ENCODE measurements at places on chromosomes 16 and 17.

GRCh38 chr17:78000341-78000740, 41.8 kb downstream of the TNRC6C start:
- no peak for DNase-seq

DNA sequence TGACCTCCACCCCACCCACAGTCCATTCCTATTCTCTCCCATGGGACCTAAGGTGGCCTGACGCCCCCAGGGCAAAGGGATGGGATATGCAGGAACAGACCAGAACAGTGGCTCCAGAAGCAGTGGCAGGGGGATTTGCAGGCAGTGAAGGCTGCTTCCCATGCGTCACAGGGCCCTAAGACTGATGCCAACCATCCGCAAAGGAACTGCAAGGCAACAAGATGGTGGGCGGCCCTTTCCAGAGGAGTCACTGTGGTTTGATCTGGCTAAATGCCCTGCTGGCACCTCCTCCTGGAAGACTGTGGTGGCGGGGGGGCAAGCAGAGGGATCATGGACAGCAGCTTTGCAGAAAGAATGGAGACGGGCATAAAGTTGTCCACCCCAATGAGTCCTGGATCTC, 4.4 kb upstream of the SLC39A11 start:
- DNase-seq, result no peak

- no peak for DNase-seq
Observed at GRCh38 chr17:10871914-10872313, 34.0 kb upstream of the PIRT start.

- DNase-seq, result no peak
Observed at GRCh38 chr16:86939609-86940008, 361.3 kb downstream of the FOXL1 start.

DNA sequence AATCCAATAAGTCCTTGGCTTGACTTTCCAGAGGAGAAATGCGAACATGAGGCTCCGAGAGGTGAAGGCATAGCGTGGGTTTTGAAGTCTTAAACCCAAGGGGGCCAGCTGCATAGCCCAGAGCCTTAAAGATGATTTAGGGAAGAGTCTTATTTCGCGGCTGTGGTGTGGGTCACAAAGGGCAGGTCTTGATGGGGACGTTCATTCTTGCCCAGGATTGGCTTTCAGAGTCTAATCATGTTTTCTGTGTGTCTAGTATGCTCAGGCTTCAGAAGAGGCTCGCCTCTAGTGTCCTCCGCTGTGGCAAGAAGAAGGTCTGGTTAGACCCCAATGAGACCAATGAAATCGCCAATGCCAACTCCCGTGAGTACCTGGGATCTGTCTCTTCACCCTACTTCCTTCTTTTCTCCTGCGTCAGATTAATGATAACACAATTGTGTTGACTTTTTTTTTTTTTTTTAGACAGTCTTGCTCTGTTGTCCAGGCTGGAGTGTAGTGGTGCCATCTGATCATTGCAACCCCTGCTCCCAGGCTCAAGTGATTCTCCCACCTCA, 951 bp downstream of the RPL19 start:
- no peak for DNase-seq

DNA sequence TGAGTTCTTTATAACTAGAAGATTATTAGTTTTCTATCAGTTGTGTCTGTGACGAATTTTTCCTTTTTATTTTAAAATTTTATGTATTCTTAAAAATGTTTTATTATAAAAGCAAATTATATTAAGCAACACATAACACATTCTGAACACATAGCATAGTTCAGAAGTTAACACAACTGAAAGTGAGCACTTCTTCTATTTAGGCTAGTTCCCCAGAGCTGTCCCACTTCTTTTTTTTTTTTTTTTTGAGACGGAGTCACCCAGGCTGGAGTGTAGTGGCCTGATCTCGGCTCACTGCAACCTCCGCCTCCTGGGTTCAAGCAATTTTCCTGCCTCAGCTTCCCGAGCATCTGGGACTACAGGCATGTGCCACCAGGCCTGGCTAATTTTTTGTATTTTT, 37.7 kb upstream of the ALDH3A2 start:
- no peak for DNase-seq

DNA sequence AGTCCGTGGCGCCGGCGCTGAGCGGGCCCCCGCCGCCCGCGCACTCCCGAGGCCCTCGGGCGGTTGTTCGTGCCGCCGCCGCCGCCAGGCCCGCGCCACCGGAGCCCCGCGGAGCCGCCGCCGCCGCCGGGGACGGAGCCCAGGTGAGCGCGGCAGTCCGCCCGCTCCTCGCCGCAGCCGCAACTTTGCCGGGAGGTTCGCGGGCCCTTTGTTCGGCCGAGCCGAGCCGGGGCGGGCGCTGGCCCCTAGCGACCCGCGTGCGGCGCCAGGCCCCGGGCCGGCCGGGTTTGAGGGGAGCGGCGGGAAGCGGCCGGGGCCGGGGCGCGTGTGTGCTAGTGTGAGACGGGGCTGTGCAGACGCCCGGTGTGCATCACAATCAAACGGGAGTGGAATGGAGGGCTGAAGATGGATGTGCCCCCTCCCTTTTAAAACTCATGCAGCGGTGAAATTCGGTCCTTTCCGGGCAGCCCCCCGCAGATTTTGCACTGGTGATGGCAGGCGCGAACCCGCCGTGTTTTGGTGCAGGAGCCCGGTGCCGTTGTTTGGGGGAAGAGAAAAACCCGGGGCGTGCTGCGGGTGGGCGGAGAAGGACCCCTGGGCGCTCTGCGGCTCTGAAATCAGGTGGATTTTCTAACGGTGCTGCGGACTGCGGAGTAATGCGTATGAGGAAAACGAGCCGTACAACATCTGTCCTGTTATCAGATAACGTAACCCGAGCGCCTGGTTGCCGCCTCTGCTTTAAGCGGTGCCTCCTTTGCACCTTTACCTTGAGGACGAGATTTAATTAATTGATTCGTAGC, 823 bp downstream of the TNRC6C start:
- peak; percentile 54 for DNase-seq

GRCh38 chr17:17769869-17770631, 66.7 kb downstream of the SREBF1 start:
- no peak for DNase-seq

DNA sequence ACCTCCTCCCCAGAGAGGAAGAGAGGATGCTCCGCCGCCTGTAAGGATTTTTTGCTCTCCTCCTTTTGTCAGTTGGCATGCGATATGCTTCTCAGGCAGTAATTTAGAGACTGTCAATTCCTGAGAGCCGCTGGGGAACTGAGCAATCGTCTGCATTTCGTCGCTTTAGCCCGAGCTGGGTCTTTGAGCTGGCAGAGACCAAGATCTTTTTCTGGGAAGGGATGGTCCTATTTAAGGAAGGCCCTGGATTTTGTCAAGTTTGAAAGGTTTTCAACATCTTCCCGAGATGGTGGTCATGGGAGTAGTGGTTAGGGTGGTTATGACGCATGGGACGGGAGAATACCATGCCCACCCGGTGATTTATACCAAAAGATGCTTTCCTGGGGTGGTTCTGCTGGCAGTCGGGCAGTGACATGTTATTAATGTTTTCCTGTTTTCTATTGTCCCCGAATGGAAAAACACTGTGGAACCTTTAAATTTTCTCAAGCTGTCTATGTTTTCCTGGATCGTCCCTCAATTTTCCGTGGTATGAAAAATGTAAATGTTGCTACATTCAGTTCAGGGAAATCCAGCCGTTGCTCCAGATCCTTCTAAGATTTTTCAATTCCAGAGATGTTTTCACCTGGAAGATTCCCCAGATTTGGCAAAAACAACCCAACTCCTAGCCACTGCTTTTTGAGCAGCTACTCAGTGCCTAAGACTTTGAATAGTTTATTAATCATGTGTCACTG, 586.4 kb downstream of the MAF start:
- no peak for DNase-seq

GRCh38 chr17:8865811-8866210, 1.7 kb downstream of the PIK3R6 start:
- no peak for DNase-seq

DNA sequence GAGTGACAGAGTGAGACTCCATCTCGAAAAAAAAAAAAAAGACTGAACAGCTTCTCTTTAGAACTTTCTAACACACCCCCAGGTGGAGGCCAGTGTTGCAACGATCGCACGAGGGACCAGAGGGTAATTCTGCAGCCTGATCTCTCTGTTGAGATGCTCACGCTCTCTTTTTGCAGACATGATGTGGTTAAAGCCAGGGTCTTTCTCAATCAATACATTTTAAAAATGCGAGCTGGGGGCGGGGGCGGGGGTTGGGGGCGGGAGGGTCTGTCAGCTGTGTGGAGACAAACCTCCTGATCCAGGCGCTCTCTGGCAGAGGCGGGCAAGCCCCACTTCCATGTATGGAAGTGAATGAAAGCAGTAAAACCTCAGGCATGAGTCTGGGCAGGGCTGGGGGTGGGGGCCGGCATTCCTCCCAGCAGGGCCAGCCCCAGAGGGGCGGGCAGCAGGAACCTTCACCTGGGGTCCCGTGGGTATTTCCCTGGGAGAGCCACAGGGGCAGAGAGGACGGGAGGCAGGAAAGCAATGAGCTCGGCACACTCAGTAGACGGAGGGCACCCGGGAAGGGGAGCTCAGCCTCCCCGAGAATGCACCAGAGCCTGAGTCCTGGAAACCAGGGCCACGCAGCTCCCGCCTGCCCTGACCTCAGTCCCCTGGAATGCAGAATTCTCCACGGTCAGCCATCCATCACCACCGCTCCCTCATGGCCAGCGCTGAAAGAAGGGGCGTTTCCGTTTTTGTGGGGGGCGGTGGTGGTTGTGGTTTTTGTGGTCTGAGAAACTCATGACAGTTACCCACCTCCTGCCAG, 28.0 kb downstream of the NXN start:
- DNase-seq, result no peak

- no peak for DNase-seq
Observed at GRCh38 chr16:51236583-51236982, 85.5 kb upstream of the SALL1 start.

GRCh38 chr17:32565401-32565800, 78.6 kb downstream of the CDK5R1 start:
- DNase-seq, result no peak

DNA sequence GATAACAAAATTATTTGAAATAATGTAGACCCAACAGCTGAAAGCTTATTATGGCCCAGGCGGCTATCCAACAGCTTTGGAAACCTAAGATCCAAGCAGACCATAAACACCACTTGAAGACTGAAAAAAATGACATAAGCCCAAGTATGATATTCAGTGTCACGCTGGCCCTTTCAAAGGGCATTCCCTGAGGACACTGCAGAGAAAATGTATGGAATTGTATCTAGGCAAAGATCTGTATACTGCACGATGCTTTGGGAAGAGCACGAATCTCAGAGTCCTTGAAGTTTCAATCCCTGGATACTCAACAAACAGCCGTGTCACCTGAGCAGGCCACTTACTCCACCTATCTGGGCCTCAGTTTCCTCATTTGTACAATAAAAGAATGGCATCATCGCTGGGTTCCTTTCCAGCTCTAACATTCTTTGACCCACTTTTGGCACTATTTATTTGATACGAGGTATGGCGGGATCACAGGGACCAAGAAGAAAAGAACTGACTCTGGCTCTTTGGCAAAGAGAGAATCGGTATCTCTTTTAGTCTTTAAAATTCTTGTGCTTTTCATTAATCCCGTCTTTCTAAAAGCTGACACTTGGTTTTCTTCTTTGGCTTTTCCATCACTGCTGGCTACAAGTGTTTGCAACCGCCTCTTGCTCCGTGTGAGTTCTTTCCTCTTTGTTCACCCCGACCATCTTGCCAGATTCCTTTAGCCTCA, 1.2 kb downstream of the STAT5B start:
- DNase-seq, result peak; percentile 22

GRCh38 chr17:55660178-55660886, 62.3 kb downstream of the TMEM100 start:
- DNase-seq, result no peak

- no peak for DNase-seq
Observed at GRCh38 chr17:79809530-79810129, 12.8 kb upstream of the CBX8 start.

DNA sequence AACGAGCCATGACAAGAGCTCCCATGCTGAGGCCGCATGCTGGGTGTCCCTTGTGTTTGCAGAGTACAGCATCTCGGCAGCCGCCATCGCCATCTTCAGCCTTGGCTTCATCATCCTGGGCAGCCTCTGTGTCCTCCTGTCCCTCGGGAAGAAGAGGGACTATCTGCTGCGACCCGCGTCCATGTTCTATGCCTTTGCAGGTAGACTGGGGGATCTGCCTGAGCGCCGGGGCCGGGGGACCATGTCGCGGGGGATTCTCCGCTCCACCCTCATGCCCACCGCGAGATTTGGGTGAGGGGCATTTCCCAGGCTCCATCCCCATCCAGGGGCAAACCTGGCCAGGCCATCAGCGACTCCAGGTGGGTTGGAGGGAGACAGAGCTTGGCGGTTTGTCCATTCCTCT, 10.7 kb downstream of the CACNG1 start:
- DNase-seq, result no peak

- no peak for DNase-seq
Observed at GRCh38 chr16:4689091-4689671, 4.2 kb upstream of the NUDT16L1 start.

GRCh38 chr16:51592001-51592501, 441.0 kb upstream of the SALL1 start:
- no peak for DNase-seq

GRCh38 chr16:74045513-74045912, 251.1 kb upstream of the PSMD7 start:
- no peak for DNase-seq

DNA sequence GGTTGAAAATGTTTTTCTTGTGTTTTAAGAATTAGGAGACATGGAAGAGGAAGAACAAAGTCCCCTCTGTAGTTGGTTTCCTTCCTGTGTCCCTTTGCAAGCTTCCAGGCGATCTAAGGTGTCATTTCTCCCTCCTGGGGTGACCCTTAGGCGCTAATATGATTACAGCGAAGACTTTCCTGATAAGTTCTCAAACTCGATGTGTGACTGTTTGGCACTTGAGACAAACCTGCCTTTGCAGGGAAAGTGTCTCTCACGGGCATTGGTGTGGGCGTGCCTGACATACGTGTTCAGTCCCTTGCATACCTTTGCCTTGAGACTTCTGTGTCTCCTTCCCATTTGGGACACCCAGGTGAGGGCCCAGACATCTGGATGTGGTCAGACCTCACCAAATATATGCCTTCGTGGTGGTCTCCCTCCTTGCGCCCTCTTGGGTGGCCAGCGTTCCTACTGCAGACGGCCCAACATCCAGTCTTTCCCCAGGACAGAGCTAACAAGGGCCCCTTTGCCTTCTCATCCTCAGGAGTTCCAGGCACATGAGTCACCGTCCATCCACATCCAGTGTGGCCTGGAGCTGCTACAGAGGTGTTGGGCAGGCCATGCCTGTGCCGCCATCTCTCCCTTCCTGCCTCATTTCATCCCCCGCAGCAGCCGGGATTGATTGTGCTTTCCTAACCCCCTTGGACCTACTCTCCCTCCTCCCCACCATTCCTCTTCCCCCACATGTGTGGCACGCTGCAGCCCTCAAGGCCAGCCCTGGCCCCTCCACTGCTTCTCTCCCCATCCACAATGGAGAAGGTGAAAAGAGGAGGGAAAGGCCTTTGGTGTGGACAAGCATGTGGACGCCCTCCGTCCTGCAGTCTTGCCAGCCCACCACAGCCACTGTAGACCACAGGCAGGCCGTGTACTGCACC, 3.1 kb upstream of the JPT2 start:
- no peak for DNase-seq

GRCh38 chr17:35731917-35732805, 722 bp downstream of the RASL10B start:
- DNase-seq, result no peak
